ENCODE measurements at places on chromosomes 1 and 21.

DNA sequence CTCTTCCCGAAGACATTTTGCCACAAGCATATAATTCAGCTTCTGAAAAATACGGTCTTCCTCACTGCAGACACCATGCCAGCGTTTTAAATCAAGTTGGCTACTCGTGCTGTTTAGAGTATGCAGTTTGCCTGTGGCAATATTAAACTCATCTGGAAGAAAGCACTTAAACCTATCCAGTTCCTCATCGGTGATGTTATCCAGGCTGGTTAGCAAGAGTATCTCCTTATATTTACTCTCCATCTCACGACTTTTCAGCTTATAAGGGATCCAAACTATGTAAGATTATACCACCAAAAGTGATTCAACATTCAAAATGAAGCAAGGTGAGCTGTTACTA lies 9.7 kb upstream of the IFI16 start:
- DNase-seq: no peak

GRCh38 chr1:174968750-174969244 lies 30.9 kb upstream of the CACYBP start:
- DNase-seq: no peak

- DNase-seq: no peak
Observed at GRCh38 chr1:78547081-78547480, 56.3 kb downstream of the PTGFR start.

- no peak for DNase-seq
Observed at GRCh38 chr21:26877018-26877417, 31.8 kb upstream of the ADAMTS1 start.

DNA sequence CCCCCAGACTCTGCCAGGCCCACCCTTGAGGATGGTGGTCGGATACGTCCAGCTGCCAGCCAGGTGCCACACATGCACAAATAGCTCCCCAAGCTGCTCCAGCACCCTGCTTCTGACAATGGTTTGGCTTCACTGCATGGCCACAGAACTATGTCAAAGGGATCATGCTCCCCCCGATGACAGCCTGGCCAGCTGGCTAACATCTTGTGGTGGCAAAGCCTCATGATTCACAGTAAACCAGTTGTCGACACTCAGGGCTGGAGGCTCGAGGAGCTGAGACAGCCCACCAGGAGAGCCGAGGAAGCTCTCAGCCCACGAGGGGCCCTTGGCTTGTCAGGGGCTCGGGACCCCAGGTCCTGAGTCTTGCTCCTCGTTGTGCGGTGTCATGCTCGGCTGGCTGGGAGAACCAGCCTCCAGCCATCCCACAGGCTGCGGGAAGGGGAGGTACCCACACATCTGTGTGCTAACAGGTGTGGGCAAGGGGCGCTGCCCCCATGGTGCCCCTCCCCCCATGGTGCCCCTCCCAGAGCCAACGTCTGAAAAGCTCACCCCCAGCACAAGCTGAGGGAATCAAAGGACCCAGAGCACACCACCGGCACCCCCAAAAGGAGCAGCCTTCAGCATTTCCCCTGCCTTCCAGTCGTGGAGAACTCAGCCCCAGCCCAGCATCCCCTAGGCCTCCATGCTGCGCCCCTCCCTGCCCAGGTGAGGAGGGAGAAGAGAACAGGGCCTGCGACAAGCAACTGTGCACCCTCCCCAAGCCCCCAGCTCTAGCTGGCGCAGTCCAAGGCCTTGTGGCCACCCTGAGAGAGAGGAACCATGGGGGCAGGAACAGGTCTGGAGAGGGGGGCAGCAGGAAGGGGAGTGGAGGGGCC lies 41.2 kb downstream of the KIF21B start:
- no peak for DNase-seq

GRCh38 chr1:153818876-153819275 lies 43.7 kb downstream of the SLC27A3 start:
- DNase-seq: no peak

DNA sequence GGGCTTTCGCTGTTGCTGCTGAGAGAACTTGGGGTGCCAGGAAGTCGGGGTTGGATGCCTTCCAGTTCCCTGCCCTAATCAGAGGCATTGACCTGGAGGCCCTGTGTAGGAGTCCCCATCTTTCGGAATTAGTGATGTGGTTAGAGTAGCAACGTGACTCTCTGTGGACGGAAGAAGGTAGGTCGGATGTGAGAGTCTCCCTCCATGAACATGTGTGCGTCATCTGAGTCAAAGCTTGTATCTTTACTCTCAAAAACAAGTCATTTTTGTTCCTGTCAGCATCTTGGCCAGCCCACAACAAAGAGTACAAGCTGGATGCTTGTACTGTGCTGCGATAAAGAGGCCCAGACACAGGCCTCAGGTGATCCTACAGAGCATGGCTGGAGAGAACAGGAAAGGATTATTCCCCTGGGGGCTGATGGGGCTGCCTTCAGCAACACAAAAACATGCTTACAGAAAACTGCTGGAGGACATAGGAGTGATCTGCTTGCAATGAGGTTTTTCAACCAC lies 31.0 kb upstream of the IL10 start:
- no peak for DNase-seq

DNA sequence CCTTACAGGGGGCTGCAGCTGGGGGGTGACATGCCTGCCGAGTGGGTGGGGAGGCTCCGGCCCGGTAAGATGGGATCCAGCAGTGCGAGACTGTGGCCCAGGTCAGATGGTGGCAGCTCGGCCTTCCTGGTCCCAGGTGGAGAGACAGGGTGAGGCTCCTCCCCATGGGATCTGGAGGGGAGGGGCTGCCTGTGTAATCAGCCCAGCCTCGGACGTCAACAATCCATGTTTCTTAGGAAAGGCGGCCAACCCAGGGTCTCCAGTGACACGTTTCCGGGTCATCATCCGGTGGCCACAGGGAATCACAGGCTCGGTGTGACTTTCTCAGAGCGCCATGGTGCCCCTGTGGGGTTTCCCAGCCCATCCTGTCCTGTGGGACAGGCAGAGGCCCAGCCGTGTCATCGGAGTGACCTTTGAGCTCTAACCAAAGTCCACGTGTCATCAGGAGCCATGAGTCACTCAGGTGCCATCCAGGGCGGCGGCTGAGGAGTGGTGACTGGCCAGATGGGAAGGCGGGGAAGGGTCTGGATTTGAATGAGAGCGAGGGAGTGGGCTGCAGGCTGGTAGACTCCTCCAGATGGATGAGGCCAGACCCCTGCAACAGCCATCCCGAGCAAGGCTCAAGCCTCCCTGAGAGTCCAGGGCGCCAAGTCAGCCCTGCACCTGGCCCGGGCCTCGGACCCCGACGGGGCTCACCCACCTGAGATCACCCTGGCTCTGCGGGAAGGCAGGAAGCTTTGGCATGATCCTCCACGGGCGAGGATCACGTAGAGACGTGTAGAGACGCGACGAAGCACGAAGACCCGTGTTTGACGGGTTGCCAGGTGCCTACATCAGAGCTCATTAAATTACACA lies 6.6 kb upstream of the HES4 start:
- no peak for DNase-seq

DNA sequence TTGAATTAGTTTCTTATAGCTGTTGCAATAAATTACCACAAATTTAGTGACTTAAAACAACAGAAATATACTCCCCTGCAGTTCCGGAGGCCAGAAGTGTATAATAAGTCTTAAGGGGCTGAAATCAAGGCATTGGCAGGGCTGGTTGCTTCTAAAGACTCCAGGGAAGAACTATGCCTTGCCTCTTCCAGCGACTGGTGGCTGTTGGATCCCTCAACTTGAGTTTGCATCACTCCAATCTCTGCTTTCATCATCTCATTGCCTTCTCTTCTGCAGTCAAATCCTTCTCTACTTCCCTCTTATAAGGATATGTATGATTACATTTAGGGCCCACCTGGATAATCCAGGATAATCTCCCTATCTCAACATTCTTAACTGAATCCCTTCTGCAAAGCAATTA lies 19.1 kb upstream of the MED18 start:
- DNase-seq: no peak

- DNase-seq: no peak
Observed at GRCh38 chr21:42997053-42997452, 22.7 kb downstream of the PKNOX1 start.

DNA sequence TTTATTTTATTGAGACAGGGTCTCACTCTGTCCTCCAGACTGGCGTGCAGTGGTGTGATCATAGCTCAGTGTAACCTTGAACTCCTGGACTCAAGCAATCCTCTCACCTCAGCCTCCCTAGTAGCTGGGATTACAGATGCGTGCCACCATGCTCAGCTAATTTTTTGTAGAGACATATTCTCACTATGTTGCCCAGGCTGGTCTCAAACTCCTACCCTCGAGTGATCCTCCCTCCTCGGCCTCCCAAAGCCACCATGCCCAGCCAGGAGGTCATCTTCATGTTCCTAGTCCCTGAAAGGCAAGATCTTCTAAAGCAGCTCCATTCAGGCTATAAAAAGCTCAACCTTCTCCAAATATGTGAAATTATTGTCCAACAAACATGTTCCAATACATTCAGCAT lies 53.9 kb downstream of the TOR1AIP2 start:
- no peak for DNase-seq

DNA sequence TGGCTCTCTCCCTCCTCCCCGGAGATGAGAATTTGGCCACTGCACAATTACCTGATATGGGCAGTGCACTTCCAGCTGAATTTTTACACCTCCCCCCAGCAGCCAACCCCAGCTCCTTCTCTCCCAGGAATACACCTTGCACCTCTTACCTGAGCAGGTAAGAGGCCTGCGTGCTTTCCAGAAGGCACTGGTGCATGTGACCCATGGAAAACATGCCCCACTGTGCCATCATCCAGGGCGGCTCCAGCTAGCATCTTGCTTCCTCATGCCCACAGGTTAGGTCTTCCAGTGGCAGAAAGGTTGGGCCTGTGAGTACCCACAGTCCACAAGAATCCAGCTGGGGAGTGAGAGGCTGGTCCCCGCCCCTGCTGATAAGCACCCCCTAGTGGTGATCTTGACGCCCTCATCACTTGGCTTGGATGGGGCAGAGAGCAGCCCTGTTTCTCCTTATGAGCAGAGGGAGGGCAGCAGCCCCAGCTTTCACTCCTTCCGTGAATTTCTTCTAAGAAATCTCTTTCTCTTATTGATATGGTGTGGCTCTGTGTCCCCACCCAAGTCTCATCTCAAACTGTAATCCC lies 57.8 kb downstream of the EDARADD start:
- peak; percentile 6 for DNase-seq

GRCh38 chr1:106080608-106081325 lies 975.7 kb upstream of the PRMT6 start:
- DNase-seq: no peak

- peak; percentile 24 for DNase-seq
Observed at GRCh38 chr1:88302843-88303486, 381.1 kb upstream of the PKN2 start.

- DNase-seq: peak; percentile 81
Observed at GRCh38 chr21:34553151-34553952, 41.3 kb upstream of the KCNE1 start.

GRCh38 chr1:94907136-94907535 lies 19.8 kb downstream of the CNN3 start:
- DNase-seq: no peak

- DNase-seq: no peak
Observed at GRCh38 chr1:167763525-167764220, 41.9 kb downstream of the MPZL1 start.

DNA sequence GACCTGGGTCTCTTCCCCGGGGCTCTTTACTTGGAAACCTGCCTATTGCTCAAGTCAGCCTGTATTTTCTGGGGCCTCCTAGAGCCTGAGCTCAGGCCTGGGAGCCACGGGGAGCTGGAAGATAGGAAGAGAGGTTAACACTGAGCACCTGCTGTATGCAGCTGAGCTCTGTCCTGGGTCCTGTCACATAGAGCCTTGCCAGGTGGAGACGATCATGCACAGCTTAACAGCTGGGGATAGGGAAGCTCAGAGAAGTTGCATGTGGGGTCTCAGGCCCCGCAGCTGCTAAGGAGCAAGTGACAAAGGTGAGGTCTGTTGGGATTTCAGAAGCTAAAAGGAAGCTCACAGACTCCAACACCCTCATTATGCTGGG lies 127.4 kb upstream of the TMEM51 start:
- no peak for DNase-seq

GRCh38 chr1:14549897-14550620 lies 48.4 kb upstream of the KAZN start:
- no peak for DNase-seq

GRCh38 chr21:16838331-16838730 lies 674.5 kb upstream of the CXADR start:
- DNase-seq: no peak

GRCh38 chr21:34603002-34603709 lies 11.8 kb downstream of the RCAN1 start:
- DNase-seq: peak; percentile 59

DNA sequence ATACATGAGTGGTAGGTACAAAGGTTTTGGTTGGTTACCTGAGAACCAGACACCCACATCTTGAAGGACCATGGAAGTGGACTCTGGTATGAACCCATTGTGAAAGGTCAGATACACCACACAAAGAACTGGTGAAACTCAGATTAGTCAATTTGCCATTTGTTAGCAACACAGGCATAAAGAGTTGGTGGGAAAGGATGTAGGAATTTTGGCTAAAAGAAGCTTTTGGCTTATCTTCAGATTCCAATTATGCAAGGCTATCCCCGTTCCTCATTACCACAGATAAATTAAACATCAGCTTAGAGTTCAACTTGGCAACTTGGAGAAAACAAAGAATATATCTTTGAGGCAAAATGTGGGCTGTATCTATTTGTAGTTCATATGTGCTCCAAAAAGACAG lies 87.0 kb upstream of the IRF2BP2 start:
- no peak for DNase-seq

DNA sequence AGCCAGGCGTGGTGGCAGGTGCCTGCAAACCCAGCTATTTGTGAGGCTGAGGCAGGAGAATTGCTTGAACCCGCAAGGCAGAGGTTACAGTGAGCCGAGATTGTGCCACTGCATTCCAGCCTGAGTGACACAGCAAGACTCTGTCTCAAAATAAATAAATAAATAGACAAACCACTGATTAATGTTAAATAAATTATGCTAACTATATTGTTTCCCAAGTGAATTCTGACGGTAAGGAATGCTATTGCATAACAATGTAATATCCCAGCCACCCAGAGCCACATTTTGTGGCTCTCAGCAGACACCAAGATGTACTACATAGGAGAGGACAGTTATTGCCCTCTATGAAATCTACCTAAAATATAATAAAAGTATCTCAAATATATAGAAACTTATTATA lies 55.4 kb downstream of the LPGAT1 start:
- DNase-seq: no peak

- DNase-seq: peak; percentile 41
Observed at GRCh38 chr1:227729881-227730629, 5.0 kb downstream of the JMJD4 start.

DNA sequence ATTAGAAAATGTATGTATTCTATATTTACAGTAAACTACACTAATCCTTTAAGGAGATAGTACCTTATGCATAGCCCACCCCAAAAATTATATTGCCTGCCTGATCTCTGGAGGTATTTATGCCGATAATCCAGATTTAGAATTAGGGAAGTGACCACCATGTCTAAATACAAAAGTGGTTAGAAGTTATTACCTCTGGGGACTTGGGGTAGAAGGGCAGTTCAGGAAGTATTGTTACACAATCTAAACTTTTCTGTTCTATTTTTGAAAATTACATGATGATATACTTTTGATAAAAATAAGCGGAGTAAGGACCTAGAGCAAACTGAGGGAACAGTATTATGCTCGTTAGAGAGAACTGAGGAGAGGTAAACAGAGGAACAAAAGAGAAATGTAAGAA lies 90.5 kb upstream of the ZP4 start:
- no peak for DNase-seq
